ENCODE measurements at places on chromosomes 6 and 20.

- DNase-seq, result no peak
Measured at GRCh38 chr6:163063561-163063960, 335.8 kb downstream of the PACRG start.

- no peak for DNase-seq
Measured at GRCh38 chr20:18058661-18059467, 1.1 kb upstream of the OVOL2 start.

DNA sequence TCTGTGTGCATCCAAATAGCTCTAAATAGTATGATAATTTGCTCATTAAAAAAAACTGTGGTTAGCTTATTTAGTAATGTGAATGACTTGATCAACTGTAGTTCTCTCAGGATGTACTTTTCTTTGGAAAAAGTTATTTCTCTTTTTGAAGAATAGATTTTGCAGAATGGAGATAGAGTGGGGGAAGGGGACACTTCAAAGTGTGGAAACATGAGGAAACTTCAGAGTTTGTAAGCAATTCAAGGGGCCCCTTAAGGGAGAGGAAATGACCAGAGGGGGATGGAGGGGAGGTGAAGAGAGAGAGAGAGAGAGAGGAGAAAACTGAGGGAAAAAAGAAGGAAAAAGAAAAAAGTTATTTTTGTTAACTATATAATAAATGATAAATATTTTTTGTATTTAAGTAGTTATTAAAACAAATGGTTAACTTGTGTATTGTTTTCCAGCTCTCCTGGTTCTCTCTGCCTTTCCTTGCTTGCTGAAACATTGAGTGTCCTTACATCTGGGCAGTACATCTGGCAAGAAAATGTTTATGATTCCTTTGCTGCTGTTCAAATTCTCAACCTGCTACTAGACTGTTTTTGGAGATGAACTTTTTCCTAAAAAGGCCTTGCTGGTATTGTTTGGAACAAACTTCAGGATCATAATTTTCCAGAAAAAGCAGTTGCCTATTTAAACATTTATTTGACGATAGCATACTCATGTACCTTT, 497.5 kb upstream of the CITED2 start:
- no peak for DNase-seq

GRCh38 chr6:44049163-44049988, 77.9 kb downstream of the MRPL14 start:
- no peak for DNase-seq

- DNase-seq, result no peak
Measured at GRCh38 chr20:17161673-17162481, 65.0 kb upstream of the PCSK2 start.

DNA sequence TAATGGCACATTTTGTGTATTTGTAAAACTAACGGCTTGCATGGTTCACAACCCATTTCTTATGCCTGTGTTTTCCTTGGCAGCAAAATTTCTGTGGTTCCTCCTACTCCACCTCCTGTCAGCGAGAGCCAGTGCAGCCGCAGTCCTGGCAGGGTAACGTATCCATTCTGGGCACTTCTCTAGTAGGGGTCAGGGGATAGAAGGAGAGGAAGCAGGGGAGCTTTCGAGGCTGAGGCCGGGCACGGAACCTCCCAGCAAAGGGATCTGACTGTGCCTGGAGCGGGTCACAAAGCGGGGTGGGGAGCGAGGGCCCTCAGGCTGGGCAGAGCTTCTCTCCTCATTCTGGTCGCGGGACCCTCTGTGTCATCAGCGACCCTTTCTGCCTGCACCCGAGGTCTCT, 58.4 kb downstream of the SYTL3 start:
- DNase-seq, result no peak

DNA sequence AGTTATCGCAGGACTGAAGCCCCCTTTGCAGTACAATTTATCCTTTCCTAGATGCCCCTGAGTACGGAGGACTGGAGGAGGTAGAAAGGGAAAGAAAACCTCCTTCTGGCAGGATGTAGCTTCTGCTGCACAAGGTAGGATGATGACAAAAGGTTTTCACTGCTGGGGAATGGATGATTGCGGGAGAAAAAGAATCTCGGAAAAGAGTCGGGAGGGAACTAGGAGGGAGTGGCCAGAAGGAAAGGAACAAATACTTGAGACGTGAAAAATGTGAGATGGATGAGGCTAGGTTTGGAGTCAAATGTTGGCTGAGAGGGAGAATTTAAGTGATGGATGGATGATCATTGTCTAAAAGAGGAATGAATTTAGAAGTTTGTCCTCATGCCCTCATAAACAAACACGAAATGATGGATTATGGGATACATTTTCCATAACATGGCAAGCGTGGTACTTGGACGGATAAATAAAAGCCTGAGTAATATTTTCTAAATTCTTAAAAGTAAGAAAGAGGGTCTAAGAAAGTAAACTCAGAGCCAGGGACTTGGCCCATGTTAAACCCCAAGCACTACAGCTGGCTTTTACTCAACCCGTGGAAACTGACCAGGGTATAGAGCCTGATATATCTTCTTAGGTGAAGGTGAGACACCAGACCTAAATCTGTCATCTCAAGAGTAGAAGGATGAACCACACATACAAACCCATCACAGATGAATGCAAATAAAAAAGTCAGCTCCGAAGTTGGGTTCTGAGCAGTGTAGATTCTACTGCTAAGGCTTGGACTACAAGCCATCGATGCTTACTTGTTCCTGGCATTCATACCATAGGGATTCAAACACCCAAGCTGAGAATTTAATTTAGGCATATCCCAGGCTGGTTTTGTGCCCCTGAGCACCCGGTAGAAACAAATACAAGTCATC, 72.4 kb downstream of the HFE start:
- no peak for DNase-seq

GRCh38 chr6:151679081-151679480, 128.4 kb upstream of the ESR1 start:
- no peak for DNase-seq

DNA sequence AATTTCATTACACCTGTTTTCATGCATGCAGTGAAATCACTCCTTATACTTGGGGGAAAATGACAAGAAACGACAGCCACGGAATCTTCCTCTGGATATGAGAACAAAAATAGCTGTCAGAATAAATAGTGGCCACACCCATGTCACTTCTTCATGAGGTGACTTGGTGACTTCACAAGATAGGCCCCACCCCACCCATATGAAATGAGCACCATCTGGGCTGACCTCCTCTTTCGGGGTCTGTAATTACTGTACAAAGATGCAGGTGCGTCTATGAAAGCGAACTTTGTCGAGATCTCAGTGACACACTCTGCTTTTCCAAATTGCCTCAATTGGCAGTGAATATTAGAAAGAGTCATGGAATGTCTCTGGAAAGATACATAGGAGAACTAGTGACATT, 184.2 kb upstream of the CCN2 start:
- no peak for DNase-seq

GRCh38 chr6:54353975-54354374, 45.7 kb downstream of the TINAG start:
- no peak for DNase-seq

DNA sequence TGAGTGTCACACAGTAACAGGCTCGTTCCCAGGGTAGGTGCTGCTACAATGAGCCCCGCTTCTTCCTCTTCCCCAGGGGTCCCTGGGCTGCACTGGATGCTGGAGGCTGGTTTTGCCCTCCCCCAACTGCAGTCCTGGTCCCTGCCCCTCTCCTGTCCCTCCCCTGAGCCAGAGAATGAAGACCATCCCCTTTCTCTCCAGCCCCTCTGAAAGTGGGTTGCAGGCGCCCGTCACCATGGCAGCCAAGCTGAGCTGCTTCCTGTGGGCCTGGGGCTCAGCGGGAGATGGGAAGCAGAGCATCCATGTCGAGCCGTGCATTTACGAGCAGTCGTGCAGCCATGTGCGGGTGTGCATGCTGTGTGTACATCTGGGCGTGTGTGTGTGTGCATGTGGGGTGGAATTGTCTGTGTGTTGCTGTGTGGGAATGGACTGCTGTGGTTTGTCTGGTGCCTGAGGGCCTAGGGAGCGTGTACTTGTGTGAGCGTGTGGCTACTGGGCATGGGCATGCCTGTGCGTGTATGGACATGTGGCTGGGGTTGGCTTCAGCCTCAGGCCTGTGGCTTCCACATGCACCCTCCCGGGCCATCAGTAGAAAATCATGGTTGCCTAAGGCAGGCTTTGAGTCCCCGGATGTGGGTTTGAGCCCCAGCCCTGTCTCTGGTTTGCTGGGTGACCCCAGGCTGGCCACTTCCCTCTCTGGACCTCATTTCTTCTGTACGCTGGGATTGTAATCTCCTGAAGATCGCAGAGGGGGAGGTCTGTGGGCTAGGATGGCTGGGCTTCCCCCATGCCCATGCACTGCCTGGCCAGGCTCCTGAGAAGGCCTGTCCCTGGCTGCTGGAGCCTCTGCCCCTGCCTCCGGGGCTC, 48.8 kb downstream of the SRC start:
- DNase-seq, result no peak

DNA sequence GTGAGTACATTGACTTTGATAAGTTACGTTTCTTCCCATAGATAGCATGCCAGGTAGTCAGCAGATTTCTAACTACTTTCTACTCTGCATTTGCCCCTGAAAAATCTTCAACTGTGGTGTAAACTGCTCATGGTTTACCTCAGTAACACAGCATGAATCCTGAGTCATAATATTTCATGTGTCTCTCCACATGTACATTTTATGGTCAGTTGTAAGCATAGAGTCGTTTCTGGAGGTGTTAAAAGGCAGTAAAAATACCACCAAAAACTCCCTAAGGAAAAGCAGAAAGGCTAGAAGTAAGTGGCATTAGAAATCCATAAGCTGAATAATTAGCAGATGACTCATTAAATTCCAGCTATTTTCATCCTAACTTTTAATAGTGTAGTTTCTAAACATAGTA, 4.1 kb upstream of the GPR63 start:
- no peak for DNase-seq

- peak; percentile 38 for DNase-seq
Measured at GRCh38 chr20:2210646-2211552, 84.9 kb upstream of the TGM3 start.

- no peak for DNase-seq
Measured at GRCh38 chr6:139091826-139092225, 43.1 kb upstream of the HECA start.

- DNase-seq, result no peak
Measured at GRCh38 chr6:21912151-21912832, 318.7 kb downstream of the SOX4 start.

- no peak for DNase-seq
Measured at GRCh38 chr20:25049261-25050060, 8.5 kb downstream of the ACSS1 start.

- DNase-seq, result no peak
Measured at GRCh38 chr6:152091851-152092341, 284.4 kb downstream of the ESR1 start.

DNA sequence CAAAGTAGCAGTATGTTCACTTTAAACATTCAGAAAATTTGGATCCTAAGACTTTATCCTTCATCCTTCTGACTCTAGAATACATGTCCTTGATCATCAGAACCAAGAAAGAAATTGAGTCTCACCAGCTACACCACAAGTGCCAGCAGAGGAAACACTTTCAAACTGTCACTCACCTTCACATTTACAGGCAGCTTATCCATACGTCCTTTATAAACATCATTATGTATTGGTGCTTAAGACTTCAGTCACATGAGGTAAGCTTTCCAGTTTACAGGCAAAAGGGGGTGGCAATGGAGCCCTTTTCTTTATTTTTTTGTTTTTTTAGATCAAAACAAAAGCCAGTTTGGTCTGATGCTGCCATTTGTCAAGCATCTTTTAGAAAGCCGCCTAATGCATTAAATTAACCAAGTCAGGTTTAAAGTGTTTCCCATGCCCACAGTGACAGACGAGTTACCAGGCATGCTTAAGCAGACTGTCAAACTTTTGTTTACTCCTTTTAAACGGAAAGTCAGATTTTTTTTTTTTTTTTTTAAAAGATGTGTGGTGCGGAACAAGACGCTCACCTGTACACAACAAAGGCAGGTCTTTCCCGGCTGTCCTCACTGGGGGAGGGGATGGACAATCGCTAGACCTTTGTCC, 952 bp upstream of the BRPF3 start:
- no peak for DNase-seq

DNA sequence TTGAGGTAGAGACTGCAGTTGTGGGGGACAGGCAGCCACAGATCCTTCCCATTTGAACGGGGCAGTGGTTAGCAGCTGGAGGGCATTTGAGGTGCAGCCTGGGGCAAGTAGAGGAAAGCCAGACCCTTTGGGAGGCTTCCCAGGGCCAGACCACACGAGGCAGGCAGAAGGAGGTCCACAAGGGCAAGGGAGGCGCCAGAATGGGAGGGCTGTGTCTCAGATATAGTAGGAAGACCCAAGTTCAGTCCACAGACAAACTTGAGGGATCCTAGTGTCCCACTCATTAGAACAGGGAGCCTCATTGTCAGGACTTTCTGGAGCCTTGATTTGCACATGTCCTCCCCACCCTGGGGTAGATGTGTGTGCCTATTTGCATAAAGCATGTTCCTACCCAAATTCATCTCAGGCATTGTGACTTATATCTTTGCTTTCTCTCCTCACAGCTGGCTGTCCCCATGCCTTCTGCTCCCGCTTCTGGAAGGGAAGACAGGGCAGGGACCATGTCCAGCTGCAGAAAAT, 166.0 kb downstream of the VEGFA start:
- no peak for DNase-seq

DNA sequence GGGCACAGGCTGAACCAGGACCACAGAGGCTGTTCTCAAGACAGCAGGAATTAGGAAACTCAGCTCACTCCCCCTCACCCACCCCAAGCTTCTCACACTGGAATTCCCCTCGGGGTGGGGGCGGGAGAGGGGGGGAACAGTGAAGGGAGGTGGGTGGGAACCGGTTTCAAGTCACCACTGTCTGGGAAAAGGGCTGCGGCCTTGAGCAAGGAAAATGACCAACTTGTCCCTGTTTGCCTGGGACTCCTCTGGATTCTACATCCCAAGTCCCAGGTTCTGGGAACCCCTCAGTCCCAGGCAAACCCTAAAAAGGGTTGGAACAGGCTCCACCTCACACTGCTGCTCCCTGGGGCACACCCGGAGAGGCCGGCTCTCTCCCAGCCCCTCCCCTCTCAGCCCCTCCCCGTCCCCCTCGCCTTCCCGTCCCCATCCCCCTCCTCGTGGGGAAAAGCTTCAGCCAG, 230.7 kb downstream of the TFAP2C start:
- no peak for DNase-seq

DNA sequence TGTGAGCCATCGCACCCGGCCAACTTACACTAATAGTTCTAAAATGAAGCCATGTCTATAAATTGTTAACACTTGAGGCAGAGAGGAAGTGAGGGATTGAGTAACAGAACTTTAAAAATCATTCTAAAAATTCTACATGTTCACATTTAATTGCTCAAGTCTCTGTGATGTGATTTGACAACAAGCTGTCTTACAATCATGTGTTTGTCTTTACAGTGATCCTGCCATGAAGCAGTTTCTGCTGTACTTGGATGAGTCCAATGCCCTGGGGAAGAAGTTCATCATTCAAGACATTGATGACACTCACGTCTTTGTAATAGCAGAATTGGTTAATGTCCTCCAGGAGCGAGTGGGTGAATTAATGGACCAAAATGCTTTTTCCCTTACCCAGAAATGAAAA, 23.6 kb downstream of the GTF2H5 start:
- DNase-seq, result no peak
